NCI-H1694 (cell line): ENCODE measurements at places on chromosomes 6 and 20.

DNA sequence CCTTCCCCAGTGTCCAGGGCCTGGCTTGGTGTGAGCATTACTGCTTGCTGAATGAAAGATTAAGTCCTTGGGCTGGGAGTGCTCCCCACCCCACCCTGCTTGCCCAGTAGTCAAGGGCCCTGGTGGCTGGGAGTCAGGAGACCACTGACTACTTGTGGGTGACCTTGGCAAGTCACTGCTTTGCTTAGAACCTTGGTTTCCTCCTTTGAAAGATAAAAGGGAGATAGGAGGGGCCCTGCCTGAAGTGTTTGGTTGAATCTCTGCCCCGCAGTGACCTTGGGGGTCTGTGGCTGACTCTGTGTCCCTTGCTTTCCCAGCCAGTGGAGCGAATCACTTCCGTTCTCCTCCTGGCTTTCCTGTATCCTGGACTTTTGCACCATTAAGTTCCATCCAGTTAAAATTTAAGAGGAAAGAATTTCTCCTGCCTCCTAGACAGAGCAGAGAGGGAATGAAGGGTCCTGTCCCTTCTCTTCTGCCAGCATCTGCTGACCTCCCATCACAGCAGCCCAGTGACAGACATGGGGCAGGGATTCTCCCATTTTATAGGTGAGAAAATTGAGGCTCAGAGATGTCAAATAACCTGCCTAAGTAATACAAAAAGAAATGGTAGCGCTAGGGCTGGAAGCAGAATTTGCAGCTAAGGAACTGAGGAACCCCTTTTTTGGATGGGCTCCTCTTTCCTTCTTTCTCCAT lies 3.5 kb upstream of the EPB41L1 start:
- DNase-seq: no peak

DNA sequence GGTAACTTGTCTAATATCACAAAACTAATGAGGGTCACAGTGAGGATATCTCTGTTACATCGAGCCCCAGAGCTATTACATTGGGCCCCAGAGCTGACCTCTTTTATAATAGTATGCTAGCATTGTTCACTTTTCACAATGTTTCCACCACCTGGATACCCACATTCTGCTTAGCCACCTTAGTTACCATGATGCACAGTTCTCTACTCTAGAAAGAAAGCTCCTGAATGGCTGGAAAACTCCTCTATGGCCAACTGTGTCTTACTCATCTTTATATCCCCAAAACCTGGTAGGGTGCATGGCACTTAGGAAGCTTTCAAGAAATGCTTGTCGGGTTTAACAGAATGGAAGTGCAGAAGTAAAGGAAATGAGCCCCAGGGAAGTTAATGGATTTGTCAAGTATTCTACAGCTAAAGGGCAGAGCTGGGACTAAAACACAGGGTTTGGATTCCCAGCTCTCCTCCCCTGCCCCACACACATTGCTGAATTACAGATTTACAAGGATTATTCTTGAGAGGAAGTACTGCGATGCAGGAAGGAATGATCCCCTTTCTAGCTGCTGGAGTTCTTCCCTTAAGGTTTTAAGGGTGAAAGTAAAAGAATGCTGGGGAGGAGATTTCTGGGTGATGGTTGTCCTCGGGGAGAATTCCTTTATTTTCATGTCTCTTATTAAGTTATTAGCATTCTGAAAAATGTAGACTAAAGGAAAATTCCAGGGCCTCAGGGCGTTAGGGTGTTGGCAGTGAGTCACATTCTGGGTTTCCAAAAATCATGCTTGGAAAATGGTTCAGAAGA lies 16.1 kb upstream of the HINT3 start:
- no peak for DNase-seq

DNA sequence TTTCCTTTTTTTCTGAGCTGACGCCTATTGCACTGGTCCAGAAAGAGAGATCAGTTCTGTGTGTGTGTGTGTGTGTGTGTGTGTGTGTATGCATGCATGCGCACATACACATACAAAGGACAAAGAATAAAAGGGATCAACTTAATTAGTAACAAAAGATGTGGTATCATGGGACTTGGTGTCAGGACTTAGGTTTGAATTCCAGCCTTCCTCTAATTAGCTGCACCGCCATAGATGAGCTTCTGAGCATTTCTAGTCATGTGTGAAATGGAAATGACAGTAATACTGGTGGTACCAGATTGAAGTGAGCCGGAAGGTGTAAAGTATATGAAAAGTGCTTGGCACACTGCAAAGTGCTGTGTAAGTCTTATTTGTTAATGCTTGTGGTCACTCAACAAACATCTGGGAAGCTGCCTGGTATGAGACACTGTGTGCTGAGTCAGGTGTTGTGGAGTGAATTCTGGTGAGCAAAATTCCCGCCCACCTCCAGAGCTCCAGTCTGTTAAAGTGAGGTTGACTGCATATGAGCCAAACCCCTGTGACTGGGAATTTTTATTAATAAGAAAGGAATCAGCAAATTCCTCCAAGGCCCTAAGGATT lies 12.4 kb downstream of the DAAM2 start:
- no peak for DNase-seq

- no peak for DNase-seq
Measured at GRCh38 chr6:39195792-39196385, 33.4 kb downstream of the KCNK5 start.

DNA sequence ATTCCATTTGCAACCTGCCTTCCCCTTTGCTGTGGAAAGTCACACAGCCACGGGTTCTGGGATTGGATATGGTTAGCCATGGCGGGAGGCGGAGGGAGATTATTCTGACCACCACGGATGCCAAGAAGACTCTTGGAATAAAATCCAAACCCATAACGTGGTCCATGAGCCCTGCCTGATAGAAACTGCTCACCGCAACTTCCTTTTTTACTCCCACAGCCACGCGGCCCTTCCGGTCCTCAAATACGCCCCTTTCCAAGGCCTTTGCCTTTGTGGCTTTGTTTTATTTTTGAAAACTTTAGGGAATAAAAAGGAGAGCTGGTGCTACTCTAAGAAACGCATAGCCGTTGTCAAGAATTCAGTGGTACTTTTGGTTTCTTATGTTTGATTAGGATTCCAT lies 602.5 kb upstream of the CDH4 start:
- no peak for DNase-seq
